A549 (cell line): ENCODE measurements at places on chromosomes 6 and 20.

DNA sequence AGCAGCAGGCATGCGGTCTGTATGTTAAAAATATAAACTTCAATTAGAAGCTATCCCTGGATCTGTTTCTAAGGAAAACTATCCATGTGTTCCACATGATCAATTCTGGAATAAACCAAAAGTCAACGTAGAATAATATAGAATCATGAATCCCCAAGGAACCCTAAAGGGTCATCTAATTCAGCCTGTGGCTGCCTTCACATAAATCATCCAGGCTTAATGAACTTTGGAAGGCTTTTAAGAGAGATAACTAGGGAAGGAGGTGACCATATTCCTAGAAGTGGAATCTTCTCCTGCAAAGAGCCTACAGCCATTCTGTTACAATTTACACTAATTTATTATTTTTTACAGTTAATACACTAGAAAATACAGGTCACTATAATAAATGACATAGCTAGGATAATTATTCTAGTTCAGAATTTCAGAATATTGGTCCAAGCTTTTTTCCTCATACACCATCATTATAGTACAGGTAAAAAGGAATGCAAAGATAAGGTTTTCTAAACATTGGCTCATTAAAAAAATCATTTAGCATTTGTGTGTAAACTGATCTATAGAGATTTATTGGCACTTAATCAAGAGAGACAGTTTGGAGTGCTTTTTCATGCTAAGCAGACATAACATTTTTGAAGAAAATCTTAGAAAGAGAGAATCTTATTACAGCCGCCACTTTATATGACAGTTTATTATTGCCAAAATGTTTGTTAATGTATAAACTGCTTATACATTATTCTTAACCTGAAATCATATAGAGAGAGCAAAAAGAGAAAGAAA, 851.2 kb downstream of the PHF3 start:
- DNase-seq, result no peak

DNA sequence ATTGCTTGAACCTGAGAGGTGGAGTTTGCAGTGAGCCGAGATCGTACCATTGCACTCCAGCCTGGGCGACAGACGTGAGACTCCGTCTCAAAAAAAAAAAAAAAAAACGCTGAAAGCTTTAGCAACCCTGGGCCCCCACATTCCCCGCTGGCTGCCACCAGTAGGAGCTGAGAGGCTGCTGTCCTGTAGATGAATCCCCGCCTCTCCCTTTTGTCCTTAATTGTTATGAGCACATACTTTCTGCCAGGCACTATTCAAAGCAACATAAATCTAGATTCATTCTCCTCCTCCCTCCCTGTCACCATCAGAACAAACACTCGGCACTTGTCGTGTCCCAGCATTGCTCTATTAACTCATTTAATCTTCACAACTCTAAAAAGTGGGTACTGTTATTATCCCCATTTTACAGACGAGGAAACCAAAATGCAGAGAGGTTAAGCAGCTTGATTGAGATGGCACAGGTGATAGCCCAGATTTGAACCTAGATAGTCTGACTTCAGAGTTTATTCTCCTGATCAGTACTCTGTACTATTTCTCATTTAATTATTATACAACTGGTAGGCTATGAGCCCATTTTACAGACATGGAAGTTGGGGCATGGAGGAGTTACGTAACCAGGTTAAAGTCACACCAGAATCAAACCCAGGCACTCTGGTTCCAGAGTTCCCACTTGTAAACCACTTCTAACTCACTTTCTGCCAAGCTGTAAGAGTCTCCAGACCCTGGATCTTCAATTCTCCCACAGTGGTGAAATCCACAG, 97.4 kb downstream of the EYA2 start:
- no peak for DNase-seq

DNA sequence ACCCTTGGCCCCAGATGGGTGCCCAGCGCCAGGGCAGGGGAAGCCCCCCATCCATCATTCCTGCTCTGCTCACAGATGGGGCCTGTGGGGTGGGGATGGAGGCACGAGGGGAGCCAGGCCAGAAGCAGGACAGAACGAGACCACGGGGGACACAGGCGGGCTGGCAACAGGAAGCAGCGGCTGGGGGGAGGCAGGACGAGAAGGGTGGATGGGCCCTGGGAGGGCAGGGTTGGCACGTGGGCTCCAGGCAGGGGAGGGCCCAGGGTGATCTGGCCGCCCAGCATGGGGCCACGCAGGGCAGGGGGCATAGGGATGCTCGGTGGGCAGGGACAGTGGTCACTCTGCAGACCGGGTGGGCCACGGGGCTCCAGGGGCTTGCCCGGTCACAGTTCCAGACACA, 41.6 kb downstream of the KCNQ2 start:
- no peak for DNase-seq

DNA sequence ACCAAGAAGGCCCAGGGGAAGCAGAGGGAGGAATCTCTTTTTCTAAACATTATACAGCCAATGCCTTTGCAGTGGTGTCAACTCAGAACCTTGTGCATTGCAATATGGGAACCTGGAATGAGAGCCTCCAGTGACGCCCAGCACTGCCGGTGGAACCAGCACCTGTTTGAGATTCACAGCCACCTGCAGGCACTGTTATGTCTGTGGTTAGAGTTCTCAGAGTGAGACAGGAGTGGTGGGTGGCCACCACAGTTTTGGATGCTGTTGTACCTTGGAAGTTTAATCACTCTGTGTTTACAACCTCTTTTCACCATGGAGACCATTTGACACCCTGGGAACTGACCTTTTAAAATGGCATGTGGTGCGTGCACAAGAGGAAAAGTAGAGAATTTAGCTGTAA, 185.3 kb upstream of the KCNG1 start:
- DNase-seq, result no peak

DNA sequence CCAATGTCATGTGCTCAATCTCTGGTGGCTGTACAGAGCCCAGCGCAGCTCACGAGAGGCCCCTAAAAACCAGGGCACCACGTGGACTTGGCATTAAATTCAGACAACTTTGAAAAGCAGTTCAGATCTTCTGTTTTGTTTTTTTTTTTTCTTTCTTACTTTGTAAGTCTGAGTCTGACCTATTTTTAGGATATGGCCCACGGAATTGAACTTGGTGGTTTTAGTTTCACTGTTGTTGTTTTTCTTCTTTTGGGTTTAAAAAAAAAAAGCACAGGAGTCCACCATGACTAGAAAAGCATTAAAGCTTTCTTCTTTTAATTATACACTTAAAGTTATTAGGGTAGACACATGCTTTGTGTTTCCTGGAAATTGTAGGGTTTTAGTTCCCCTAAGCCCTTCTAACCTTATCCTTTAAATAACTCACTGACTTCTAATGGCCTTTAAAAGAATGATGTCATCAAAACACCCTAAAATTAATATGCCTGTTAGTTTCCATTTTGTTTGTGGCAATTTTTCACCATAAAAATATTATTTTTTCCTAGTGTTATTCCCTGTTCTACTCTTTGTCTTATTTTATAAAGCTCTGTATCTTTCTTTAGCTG, 48.5 kb upstream of the CCN2 start:
- DNase-seq, result no peak

DNA sequence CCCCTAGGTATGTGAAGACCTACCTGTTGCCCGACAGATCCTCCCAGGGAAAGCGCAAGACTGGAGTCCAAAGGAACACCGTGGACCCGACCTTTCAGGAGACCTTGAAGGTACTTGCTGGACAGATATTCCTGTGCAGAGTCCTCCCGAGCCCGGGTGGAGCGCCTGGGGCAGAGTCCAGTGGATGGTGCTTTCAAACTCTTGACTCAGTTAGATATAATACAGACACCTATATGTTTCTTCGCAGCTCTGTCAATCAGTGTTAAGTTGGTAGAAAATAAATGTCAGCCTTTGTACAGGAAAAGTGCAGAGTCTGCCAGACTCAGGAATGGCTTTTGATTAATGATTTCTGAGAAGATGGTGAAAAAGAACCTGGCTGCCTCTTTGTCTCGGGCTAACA, 67.2 kb downstream of the EZR start:
- DNase-seq, result no peak

GRCh38 chr6:35173044-35173426, 31.9 kb upstream of the TCP11 start:
- no peak for DNase-seq

GRCh38 chr20:63416631-63417030, 55.5 kb upstream of the CHRNA4 start:
- no peak for DNase-seq

GRCh38 chr20:43155366-43156100, 34.2 kb downstream of the PTPRT start:
- no peak for DNase-seq

DNA sequence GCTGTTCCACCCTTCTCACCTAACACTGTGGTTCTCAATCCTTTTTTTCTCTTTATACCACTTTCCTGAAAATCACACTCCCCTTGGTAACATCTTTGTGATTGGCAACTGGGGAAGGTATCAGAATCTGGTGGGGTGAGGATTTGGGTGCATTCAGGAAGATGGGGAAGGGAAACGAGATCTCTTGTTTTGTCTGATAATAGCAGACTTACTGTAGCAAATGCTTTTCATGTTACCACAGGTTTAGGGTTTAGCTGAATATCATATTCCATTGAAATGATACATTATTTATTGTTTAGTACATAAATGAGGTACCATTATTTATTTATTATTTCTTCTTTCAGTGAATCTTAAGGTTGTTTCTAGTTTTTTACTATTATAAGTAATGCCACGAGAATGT, 100.8 kb downstream of the RTN4IP1 start:
- DNase-seq, result no peak

DNA sequence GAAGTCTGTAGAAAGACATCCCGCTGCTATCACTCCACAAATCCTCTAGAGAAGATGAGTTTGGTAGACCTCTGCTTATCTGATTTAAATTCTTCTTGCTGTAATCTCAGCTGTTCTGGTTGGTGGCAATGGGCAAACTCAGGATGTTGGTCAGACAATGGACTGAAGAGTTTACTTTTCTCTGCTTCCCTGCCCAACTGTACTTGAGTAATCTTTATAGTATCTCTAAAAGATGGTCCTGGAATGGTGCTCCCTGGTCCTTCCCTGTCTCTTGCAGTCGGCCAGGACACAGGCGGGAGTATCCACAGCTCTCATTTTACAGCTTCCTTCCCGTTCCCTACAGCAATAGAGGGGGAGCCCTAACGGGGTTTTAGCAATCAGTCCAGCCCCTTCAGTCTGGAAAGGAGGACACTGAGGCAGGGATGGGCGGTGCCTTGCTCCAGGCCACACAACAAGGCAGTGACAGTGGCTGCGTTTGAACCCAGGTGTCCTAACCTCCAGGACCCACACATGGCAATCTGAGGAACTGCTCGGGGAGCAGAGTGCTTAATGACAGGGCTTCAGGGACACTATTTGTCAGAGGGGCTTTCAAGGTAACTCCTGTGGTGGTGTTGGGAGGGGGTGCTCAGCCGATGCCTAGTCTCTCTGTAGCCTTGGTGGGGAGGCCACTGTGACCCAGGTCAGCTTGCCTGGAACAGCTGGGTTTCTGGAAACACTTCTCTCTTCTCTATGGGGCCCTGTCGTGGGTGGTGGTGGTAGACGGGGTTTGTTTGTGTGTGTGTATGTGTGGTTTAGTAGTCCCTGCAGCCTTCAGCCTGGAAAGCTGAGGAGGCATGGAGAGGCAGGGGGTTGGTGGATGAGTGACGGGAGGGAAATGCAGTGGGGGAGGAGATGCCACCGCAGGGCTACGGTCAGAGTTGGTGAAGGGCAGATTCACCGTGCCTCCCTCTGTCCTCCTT, 9.5 kb upstream of the VEGFA start:
- DNase-seq, result no peak
